ENCODE measurements at places on chromosomes 11 and 22.
A peak's percentile ranks its signal among the peaks of the same experiment; 100 is the strongest.

DNA sequence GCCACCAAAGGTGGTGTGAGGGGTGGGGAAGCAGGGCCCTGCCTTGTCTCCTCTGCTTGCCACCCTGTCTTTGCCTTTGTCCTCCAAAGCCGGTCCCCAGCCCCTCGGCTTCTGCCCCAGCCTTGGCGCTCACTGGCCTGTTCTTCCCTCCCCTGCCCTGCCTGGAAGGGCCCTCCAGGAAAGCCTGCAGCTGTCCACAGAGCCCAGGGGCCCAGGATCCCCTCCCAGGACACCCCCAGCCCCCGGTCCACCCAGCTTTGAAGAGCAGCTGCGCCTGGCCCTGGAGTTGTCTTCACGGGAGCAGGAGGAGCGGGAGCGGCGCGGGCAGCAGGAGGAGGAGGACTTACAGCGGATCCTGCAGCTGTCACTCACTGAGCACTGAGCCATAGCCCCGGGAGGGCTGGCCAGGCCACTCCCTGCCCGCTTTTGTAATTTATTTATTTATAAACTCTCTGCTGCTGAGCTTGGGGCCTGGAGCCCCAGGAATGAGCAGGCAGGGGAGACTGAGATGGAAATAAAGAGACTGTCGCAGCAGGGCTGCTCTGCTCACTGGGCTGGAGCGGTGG is 1.3 kb upstream of the SSH3 start:
- no peak for DNase-seq

DNA sequence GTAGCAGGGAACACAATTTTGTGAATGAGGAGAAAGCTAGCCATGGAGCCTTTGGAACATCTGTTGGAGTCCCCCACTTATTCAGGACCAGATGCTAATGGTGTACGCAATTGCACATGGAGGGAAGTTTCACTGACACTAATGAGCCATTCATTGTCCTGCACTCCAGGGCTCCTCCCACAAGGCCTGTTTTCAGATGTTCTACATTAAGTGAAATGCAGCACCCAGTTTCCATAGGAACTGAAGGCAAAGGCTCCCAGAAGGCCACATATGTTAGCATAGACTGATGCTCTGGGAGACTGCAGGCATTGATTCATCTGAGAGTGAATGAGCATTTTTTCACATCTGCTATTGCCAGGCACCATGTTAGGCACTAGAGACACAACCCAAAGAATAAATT is 399.5 kb downstream of the ETS1 start:
- no peak for DNase-seq

GRCh38 chr11:118338637-118339061 is 3.9 kb downstream of the CD3D start:
- peak; percentile 77 for DNase-seq

- DNase-seq: no peak
Measured at GRCh38 chr11:36492724-36493304, 17.3 kb downstream of the TRAF6 start.

Measured in stimulated activated CD4-positive, alpha-beta T cell treated with anti-CD3 and anti-CD28 coated beads, Interleukin-4, amount 100 ng/mL, for 1 hour (primary cell).